Psoas muscle (tissue), 8 donors: ENCODE measurements at places on chromosomes 7 and 10. TPM values are rescaled to one million over a fixed set of nuclear protein-coding genes. Genes with fewer than 3 reads are reported as not detected.

DNA sequence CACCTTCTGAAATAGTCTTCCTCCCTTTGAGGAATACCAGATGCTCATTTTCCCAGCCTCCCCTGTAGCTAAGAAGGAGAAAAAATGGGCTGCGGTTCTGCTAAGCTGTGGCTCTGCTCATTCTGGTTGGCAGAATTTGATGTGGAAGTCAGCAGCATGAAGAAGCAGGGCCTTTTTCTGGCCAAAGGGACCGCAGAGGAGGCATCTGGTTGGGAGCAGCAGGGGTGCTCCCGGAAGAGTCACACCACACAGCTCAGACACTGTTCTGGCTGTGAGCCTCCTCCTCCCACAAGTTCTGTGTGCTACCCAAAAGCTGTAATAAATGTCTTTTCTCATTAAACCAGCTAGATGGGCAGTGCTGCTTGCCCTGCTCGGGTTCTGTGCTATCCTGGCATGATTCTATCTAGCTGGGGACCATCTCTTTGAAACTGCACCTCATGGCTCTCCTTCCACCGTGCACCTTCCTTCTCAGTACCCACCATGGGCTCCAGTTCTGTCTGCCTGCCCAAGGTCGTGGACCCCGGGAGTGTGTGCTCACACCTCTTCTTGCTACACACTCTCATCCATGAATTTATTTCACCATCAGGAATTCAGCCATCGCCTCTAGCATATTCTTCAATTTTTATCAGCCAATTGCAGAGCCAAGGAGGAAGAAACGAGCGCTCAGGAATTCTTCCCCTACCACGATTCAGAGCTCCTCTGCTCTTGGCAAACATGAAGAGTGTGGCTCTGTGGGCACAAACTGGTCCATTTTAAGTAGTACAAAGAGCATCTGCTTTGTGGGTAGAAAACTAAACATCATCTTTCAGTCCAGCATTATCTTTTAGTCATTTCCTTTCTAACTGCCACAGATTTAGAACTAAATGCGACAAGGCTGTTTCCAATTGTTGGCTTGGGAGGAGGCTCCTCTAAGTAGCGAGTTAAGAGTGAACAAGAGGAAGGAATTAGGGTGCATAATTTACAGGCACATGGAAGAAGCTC lies 76.9 kb downstream of the FAM171A1 start:
- no peak for DNase-seq

DNA sequence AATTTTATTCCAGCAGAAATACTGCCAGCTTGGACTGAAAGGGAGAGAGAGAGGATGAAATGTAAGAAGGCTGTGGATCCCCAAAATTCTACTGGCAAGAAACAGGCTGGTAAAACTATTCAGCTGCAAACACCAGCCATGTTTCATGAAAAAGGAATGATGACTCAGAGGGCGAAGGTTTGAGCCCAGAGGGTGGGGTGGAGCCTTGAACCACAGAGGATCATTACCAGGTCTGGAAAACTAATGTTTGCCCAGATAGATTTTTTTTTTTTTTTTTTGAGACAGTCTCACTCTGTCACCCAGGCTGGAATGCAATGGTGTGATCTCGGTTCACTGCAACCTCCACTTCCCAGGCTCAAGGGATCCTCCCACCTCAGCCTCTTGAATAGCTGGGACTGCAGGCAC lies 41.7 kb upstream of the NRF1 start:
- no peak for DNase-seq

DNA sequence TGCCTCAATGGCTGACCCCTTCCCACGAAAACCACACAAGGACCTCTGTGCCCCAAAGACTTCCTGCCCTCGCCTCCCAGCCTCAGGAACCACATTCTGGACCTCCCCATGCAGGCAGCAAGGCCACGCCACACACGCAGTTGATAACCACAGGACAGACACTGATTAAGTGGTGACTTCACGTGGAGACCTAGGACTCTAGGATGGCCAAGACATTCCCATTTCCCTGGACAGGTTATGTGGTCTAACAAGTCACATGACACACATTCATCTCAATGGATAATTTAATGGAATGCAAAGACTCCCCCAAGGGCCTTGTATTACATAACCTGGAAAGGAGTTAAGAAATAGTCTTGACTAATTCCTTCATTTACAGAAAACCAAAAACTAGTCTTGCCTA lies 110.2 kb downstream of the LARP4B start:
- no peak for DNase-seq

DNA sequence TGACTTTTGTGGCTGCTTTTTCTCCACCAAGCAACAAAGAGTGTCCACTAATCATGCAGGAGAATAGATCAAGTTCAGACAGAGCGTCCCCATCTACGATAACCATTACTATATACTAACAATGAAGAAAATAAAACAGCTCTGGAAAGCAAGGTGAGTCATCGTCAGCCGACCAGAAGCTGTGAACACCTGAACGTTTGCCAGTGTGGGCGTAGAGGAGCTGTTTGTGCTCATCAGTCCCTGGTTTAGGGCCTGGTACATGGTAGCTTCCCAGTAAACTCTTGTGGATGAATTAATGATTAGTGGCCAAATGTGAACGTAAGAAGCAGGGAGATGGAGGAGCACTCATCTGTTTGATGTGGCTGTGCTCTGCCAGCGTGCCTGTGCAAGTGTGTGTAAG lies 180.7 kb downstream of the EVX1 start:
- no peak for DNase-seq

DNA sequence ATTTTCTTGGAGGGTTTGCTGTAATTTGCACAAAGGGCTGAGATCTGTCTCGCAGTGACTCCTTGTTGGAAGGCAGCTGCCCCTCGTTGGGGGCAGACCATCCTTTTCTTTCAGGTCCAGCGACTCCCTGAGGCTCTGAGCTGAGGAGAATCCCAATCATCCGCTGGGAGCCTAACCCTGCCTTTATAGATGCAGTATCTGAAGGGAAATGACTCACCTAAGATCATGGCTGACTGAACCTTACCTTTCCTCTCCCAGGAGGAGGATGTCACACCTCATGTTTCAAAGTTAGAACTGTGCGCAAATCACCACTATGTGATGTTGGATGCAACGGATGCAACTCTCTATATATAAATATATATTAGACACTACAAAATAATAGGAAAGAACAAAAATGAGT lies 36.4 kb upstream of the MXI1 start:
- DNase-seq, result no peak

DNA sequence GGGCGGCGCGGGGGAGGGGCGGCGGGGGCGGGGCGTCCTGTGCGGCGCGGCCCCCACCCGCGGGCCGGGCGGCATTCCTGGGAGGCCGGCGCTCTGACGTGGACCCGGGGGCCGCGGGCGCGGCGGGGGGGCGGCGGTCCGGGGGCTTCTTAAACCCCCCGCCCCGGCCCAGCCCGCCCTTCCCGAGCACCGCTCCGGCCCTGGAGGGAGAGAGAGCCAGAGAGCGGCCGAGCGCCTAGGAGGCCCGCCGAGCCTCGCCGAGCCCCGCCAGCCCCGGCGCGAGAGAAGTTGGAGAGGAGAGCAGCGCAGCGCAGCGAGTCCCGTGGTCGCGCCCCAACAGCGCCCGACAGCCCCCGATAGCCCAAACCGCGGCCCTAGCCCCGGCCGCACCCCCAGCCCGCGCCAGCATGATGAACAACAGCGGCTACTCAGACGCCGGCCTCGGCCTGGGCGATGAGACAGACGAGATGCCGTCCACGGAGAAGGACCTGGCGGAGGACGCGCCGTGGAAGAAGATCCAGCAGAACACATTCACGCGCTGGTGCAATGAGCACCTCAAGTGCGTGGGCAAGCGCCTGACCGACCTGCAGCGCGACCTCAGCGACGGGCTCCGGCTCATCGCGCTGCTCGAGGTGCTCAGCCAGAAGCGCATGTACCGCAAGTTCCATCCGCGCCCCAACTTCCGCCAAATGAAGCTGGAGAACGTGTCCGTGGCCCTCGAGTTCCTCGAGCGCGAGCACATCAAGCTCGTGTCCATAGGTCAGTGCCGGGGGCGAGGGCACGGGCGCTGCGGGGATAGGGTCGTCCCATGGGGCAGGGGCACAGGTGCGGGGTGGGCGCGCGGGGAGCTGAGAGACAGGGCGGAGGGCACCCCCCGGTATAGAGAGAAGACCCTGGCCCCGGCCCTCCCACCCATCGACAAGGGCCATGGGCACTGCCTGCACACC lies at the start of gene FLNC:
Gene FLNC, plus strand, starts transcription at position 176 of the 947 bp plus-strand sequence. Its CDS starts 232 bp downstream, at position 408.
- peak; percentile 91 for DNase-seq

GRCh38 chr10:75542084-75542483 lies 110.7 kb downstream of the LRMDA start:
- DNase-seq, result no peak

DNA sequence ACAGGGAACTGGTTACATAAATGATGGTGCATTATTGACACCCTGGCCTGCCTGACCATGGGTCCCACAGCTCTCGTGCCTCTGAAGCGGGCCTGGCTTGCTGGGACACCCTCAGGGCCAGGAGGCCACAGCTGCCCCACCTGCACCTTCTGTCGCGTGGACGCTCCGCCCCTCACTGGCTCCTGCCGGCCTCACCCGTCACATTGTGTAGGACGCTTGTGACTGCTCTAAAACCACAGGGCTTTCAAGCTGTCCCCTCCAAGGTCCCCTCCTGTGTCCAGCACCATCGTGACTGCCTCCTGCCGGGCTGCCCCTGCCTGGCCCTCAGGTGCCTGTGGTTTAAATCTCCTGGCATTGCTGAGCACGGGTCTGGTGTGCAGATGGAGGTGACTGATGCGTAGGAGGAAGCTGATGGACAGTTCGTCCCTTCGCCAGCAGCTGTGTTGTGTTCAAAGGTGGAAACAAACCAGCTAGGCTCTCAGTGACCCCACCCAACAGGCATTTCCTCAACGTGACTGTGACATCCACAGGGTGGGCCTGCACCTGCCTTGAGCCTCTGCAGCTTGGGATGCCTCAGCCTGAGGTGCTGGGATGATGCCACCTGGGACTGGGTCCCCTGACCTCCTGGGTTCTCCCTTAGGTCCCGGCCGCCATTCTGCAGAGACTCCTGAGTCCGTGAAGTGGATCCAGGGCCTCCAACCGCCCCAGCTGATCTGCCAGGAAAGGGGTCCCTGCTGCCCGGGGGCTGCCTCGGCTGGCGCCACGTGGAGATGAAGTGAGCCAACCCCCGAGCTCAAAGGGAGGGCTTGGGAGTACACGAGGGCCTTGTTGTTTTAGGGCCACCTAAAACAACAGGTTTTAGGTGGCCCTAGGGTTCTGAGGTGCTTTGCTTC lies 148.5 kb downstream of the WDR37 start:
- DNase-seq, result no peak

DNA sequence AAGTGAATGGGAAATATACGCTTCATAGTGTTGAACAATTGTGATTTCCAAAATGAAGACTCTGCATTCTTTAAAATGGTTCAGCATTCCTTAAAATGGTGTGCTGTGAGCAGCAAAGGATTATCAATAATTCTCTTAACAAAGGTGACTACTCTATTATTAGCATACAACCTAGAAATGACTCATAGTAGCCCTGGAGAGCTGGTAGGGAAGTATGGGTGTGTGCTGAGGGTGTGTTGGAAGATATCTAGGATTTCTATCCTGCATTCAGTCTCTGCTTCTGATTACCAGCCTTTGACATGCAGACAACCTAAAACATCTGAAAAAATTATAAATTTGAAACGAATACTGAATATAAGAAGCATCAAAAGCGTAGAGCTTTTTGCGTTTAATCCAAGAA lies 72.5 kb downstream of the SEMA3D start:
- no peak for DNase-seq

GRCh38 chr10:107362306-107362705 lies 197.8 kb upstream of the SORCS1 start:
- no peak for DNase-seq

- no peak for DNase-seq
These were observed 474.1 kb downstream of the PTPRN2 start for GRCh38 chr7:158113321-158114025.

DNA sequence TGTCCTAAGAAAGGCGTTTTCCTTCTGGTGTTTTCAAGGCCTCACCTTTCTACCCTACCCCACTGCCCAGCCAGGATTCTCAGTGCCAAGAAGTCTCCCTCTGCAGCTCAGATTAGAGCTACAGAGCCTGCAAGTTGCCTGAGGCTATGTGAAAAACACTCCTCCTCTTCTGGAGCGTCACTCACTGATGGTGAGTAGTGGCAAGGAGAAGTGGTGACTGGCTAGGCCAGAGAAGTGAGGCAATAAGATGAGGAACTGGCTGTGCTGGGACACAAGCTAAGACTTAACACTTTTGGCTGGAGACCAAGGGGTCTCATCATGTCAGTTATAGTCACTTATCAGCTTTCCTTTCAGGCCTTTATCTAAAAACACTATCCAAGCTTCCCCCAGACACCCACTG lies 86.7 kb upstream of the PRKAR2B start:
- DNase-seq, result no peak

GRCh38 chr10:121157998-121158397 lies 306.8 kb downstream of the WDR11 start:
- DNase-seq, result no peak

- no peak for DNase-seq
These were observed 184.5 kb upstream of the CXCL12 start for GRCh38 chr10:44569193-44570091.

DNA sequence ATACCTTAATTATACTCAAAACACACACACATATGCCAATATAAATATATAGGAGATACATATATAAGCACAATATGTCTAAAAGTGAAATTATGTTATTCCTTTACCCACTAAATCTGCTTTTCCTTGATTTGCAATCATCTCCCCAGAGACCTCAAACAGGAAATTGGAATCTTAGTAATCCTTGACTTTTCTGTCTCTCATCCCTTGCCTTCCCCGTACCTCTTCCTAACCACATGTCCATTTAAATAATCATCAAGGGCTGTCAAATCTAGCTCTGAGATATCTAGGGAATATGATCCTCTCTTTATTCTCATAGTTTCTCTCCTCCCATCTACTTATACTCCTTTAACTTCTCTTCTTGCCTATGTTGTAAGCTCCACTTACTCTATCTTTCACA lies 336.6 kb downstream of the HGF start:
- no peak for DNase-seq

GRCh38 chr7:100728196-100728595 lies 5.2 kb upstream of the ZAN start:
- DNase-seq, result no peak

VENTX gene
- 0.29 TPM for total RNA-seq

ADCY1 gene
- total RNA-seq, result 4.3 TPM

OGDHL gene
- total RNA-seq, result not detected

GIMAP4 gene
- total RNA-seq, result 36.4 TPM

HMX3 gene
- not detected for total RNA-seq
